Adrenal gland (tissue), 19 donors: ENCODE measurements at places on chromosomes 6 and 20. TPM values are rescaled to one million over a fixed set of nuclear protein-coding genes. Genes with fewer than 3 reads are reported as not detected.

The FABP7 gene
- not detected for total RNA-seq

The BEND6 gene
- 1.0 TPM for total RNA-seq

The GGT7 gene
- total RNA-seq: 24.4 TPM

The PPP1R16B gene
- total RNA-seq: 17.1 TPM

The RSPO3 gene
- 7.6 TPM for total RNA-seq

The CFAP61 gene
- total RNA-seq: 0.53 TPM

The OTOR gene
- not detected for total RNA-seq

The KHDC1L gene
- not detected for total RNA-seq

The TBC1D20 gene
- 44.9 TPM for total RNA-seq
